Stimulated activated CD4-positive, alpha-beta T cell treated with anti-CD3 and anti-CD28 coated beads, Interleukin-4, amount 100 ng/mL, for 24 hours (primary cell): ENCODE measurements at places on chromosomes 5 and 9.

- no peak for DNase-seq
These were observed 7.2 kb upstream of the MYORG start for GRCh38 chr9:34383904-34384303.

DNA sequence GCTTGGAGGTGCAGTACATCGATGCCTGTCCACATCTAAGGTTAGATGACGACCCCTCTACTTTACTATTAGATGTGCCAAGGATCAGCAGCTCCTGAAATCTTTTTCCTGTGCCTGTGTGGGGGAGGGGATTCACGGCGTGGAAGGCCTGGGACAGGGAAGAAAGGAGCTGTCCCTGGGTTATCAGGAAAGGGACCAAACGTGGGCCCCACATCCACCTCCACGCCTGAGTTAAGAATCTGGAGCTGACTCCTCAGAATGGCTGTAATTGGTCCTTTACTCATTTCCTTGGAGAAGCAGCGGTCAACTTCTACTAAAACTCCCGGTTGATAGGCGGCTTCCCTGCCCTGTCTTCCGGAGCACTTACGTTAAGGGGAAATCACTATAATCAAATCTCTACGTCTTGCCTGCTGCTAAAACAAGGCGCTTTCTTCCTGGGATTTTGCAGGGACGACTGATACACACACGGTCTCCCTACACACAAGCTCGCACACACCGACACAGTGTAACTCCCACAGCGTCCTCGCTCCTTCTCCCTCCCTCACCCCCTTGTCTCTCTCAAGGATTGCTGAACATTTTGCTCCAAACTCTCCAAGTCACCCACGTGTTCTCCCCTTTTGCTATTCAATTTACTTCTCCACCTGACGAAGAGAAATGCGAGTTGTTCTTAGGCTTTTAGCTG, 1.4 kb downstream of the PDE4D start:
- DNase-seq = no peak

- DNase-seq = no peak
These were observed 108.5 kb downstream of the GAS1 start for GRCh38 chr9:86838519-86839497.

GRCh38 chr9:91948101-91948596, 1.9 kb downstream of the ROR2 start:
- DNase-seq = no peak

GRCh38 chr5:8729437-8729836, 816.4 kb downstream of the SEMA5A start:
- DNase-seq = no peak

GRCh38 chr5:131789765-131790164, 7.1 kb downstream of the FNIP1 start:
- DNase-seq = no peak

DNA sequence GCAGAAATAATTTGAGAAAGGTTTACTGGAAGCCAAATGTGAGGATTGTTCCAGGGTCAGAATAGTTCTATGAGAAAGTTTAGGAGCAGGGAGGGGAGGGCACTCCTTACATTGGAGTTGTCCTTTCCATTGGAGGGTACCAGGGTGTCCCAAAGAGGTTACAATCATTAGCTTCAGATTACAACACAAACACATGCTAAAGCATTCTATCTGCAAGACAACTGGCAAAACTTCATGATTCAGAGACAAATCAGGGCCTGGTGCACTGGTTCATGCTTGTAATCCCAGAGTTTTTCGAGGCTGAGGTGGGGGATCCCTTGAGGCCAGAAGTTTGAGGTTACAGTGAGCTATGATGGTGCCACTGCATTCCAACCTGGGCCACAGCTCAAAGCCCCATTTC, 51.8 kb downstream of the NSUN2 start:
- no peak for DNase-seq

GRCh38 chr9:124198948-124199347, 58.8 kb upstream of the NEK6 start:
- DNase-seq = no peak

GRCh38 chr5:95975703-95976102, 14.1 kb upstream of the ELL2 start:
- no peak for DNase-seq

DNA sequence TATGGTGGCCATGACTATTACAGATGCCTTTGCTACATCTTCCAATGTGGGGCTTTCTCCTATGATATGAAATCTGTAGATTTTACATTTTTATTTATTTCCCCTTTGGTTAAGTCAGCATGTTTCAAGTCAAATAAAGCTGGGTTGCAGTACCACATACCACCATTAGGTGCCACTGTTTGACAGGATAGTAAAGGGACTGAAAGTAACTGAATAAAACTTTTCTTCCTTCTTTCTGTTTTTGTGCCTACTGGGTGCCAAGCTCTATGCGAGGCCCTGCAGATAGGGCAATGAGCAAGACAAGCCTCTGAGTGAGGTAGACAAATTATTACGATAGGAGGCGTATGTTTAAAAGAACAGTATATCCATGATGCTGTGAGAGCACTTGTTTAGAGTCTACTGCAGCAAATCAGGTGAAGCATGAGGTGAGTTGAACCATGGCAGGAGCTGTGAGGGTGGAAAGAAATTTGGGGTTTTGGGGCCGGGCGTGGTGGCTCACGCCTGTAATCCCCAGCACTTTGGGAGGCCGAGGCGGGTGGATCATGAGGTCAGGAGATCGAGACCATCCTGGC, 64.8 kb downstream of the GDNF start:
- DNase-seq = peak; percentile 14

DNA sequence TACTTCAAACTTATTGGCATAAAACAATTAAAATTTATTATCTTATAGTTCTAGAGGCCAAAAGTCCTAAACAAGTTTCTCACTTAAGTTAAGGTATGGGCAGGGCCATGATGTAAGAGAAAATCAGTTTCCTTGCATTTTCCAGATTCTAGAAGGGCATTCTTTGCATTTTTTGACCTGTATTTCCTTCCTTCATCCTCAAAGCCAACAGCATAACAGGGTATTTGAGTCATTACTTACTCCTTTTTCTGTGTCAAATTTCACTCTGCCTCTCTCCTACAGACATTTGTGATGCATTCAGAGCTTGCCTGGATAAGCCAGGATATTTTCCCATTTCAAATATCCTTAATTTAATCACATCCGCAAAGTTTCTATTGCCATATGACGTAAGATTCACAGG, 1499.0 kb downstream of the EFNA5 start:
- no peak for DNase-seq

DNA sequence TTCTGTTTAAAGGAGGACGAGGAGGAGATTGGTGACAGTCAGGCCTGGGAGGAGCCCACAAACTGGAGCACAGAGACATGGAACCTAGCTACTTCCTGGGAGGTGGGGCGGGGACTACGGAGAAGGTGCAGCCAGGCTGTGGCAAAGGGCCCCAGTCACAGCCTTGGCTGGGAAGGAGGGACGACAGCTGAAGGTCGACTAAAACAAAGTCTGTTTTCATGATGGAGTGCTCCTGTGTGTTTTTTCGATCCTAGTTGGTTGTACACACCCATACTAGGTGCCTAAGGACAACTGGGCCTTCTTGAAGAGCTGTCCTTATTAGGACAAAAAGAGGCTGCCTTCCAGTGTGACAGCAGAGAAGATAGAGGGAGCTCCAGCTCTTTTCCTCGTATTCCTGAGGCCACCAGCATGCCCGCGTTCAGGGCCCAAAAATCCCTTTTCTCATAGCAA, 2.9 kb downstream of the CCDC107 start:
- no peak for DNase-seq

DNA sequence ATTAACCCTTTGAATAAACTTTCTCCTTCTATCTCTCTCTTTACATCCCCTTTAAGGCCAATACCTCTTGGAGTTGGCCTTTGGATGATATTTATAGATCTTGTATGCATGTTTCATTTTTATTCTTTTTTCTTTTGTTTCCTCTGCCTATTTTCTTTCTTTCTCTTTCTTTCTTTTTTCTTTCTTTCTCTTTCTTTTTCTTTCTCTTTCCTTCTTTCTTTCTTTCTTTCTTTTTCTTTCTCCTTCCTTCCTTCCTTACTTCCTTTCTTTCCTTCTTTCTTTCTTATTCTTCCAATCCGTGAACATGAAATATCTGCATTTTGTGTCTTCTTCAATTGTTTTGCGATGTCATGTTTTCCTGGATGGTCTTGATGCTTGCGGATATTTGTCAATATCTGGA, 276.1 kb downstream of the ADGRV1 start:
- DNase-seq = no peak

GRCh38 chr9:117125531-117125930, 289.3 kb downstream of the ASTN2 start:
- DNase-seq = no peak

- no peak for DNase-seq
These were observed 160.4 kb upstream of the CDH12 start for GRCh38 chr5:23013395-23013998.

- DNase-seq = no peak
These were observed 117.4 kb upstream of the MARCHF11 start for GRCh38 chr5:16296946-16297345.

DNA sequence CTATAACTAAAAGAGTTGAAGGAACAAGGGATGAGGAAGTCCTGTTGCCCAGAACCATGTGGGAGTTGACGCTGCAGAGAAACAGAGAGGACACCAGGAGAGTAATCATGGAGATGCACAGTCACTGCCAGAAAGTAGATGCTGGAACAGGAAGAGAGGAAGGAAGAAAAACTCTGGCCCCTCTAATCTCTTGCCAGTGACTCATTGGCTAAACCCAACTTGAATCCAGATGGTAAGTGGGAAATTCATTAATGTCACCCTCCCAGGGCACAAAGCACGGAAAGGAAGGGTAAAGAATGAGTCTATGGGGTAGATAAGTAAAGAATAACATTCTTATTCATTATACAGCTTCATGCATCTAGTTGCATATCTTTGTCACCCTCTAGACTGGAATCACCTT, 631.9 kb downstream of the PRELID2 start:
- no peak for DNase-seq

- DNase-seq = no peak
These were observed 556.3 kb downstream of the PDE4D start for GRCh38 chr5:59337240-59337639.

GRCh38 chr9:1400983-1401382, 350.8 kb downstream of the DMRT2 start:
- DNase-seq = no peak

GRCh38 chr5:89300426-89300970, 417.5 kb upstream of the MEF2C start:
- no peak for DNase-seq
